ENCODE measurements at places on chromosomes 13 and 19.

DNA sequence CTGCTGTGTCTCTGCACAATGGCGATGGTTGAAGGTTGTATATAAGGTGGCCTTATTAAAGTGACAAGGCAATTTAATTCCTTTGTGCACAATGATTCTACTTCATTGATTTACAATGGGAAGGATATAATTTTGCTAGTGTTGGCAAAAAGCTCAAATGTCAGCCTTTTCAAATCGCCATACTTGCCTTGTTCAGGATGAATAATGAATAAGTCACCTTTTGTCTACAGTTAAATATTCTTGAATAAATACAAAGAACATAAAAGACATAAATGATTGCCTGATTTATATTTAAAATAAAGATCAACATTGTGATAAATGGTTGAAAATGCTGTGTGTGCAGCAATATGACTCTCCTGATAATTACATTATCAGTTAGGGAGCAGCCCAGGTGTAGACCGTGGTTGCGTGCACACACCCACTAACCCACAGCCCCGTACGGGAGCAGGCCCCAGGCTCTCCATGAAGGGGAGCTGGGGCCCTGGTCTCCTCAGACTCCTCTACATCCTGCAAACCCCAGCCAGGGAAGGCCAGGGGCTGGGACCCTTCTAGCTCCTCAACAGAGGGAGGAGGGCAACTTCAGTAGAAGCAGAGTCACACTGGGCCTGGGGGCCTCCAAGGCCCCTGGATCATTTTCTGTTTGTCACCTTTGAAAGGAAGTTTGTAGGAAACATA is 64.9 kb downstream of the TEX29 start:
- no peak for DNase-seq

DNA sequence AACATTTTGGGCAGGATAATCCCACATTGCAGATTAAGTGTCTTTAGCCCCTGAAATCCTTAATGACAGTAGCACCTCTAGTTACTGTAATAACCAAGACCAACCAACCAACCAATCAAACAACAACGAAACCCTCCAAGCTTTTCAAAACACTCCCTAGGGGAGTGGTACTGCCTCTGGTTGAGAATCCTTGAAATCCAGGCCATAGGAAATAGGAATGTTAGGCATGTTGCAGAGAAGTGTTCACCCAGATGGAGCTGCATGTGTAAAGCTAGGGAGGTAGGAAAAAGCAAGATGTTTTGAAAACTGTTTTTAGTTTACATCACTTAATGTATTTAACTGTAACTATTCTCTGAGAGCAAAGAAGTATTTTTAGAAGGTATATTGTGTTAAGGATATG is 4.5 kb downstream of the LACC1 start:
- DNase-seq = no peak

- DNase-seq = no peak
Measured at GRCh38 chr19:42069619-42070351, at the start of gene GRIK5. GRIK5 (minus strand) TSS chr19:42070206; CDS start chr19:42065770, 4,436 bp downstream.

- no peak for DNase-seq
Measured at GRCh38 chr13:59651479-59651878, 512.2 kb downstream of the DIAPH3 start.

DNA sequence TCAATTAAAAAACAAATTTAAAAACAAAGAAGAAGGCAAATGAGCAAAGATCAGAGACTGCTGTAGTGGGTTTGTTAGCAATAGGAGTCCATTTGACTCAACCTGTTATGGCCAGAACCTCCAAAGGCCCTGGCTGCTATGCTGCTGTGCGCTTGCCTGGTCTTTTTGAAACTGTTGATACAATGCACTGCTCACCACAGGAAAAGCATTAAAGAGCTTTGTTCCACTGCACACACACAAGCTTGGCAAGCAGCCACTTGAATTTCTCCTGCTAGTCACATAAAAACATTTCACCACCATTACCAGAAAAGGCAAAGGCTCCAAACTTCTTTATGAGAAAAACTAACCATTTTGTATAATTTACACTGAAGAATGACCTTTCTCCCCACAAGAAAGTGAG is 132.2 kb downstream of the FREM2 start:
- no peak for DNase-seq

DNA sequence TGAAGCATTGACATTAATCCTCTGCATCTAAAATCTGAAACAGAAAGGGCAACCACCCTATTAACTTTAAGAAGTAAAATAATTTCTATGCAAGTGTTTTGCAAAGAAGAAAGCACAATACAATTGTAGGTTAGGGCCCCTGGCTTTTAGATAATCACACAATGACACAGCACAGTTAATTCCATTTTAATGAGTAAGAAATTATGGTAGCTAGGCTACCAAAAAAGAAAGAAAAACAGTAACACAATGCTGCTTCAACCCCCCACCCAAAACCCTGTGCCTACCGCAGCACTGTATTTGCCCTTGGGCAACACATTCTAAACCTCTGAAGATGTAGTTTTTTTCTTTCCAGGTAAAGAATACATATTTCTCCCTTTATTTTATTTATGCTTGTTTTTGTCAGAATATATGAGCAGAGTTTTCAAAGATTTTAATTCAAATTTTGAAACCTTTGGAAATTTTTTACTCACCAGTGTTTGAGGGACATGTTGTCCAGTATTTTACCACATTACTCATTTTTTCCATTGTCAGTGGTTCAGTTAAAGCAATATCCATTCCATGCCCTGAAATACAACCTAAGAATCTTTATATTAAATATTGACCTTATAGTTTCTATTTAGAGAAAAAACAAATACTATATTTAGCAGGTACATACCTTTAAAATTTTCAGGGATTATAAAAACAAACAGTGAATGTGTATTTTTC is 21.1 kb downstream of the SOHLH2 start:
- DNase-seq = no peak

DNA sequence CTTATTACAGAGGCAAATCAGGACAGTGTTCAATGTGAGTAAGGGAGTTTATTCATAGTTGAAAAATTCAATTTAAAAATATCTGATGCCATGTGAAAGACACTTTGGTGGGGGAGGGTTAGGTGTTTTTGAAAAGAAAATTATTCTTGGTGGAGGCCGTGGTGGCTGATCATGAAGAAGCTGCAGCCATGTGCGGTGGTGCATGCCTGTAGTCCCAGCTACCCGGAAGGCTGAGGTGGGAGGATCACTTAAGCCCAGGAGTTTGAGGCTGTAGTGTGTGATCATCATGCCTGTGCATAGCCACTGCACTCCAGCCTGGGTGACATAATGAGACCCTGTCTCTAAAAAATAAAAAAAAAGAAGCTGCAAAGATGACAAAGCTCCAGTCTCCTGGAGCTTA is 28.6 kb downstream of the WDFY2 start:
- DNase-seq = no peak

DNA sequence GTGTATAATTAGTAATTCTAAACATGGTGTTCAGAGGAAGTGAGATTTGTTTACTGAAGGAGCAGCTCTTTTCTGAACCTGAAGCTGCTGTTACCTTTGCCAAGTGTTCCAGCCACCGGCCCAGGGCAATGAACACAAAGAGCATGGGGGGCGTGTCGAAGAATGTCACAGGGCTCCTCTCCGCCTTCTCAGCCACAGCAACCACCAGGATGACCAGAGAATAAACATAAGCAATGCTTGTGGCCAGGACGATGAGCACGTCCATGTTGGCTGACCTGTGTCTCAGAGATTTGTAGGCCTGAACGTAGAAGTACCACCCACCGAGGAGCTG is 53.1 kb downstream of the ATP7B start:
- no peak for DNase-seq

GRCh38 chr13:33256148-33256840 is 29.3 kb downstream of the STARD13 start:
- DNase-seq = no peak

DNA sequence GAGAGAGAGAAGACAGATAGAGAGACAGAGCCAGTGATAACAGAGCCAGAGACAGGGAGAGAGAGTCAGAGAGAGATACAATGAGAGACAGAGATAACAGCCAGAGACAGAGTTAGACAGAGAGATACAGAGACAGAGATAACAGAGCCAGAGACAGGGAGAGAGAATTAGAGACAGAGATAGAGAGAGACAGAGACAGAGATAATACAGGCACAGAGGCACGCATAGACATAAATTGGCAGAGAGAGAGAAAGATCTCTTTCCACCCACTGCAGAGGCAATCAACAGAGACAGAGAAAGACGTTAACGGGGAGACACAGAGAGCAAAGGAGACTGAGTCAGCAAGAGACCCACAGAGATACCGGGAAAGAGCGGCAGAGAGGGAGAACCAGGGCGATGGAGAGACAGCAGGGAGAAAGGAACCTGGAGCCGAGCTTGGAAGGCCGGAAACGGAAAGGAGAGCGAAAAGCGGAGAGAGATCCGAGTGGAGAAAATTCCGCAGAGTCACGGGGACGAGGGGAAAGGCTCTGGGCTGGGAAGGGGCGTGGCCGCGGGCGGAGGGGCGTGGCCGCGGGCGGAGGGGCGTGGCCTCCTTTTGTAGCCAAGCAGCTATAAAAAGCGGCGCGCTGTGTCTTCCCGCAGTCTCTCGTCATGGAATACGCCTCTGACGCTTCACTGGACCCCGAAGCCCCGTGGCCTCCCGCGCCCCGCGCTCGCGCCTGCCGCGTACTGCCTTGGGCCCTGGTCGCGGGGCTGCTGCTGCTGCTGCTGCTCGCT is at the start of gene TNFSF9:
TNFSF9 (plus strand) TSS at position 641 of the 777 bp plus-strand sequence; CDS start at position 652, 11 bp downstream.
- peak; percentile 26 for DNase-seq

GRCh38 chr13:69616396-69616795 is 491.2 kb upstream of the ATXN8OS start:
- DNase-seq = no peak

GRCh38 chr13:45943120-45943519 is 91.6 kb upstream of the SIAH3 start:
- DNase-seq = no peak

- DNase-seq = no peak
Measured at GRCh38 chr13:30307971-30308290, 580 bp upstream of the KATNAL1 start.

DNA sequence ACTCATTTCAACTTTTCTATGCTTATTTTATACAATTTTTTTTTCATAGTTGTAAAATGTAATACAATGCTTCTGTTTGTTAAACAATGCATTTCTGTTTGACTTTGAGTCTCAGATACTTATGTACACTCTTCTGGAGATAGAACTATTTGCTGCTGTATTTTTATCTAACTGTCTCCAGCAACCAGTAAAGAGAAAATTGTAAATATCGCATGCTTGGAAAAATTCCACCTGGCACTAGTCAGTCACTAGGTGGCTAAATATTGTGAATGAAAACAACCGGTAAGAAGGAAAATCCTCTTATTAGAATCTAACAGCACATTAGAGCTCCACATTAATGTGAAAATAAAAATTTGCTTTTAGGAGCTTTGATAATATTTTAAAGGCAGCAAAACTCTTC is 876.5 kb downstream of the PCDH9 start:
- DNase-seq = no peak

DNA sequence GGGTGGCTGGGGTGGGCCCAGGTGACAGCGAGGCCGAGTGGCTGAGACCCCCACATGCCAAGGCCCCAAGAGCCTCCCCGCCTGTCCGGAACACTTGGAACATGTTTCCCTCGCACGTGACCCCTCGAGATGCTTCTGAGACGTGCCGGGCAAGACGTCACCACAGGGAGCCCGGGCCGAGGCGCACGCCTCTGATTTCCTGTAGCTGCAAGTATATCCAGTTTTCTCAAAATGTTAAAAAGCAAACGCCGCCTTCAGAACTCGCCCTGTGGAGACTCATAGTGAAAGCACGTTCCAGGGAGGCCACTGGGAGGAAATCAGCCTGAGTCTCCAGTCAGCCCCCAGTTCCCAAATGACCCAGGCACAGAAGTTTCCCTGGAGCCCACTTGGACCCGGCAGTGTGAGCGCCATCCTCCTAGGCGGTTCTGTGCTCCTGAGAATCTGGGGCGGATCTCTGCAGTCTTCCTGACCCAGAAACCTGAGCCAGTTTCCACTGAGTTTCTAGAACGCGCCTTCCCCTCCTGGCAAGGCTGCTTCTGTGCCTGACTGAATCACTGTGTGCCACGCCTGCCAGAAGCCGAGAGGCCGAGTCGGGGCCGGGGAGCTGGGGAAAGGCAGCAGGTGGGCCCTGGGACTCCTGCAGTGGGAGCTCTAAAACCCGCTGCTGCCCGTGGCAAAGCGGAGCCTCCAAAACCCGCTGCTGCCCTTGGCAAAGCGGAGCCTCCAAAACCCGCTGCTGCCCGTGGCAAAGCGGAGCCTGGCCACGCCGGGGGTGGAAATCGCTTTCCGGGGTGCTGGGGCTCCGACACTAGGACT is 179.3 kb downstream of the KDM4B start:
- no peak for DNase-seq

GRCh38 chr19:17076543-17076991 is 990 bp downstream of the MYO9B start:
- DNase-seq = no peak

DNA sequence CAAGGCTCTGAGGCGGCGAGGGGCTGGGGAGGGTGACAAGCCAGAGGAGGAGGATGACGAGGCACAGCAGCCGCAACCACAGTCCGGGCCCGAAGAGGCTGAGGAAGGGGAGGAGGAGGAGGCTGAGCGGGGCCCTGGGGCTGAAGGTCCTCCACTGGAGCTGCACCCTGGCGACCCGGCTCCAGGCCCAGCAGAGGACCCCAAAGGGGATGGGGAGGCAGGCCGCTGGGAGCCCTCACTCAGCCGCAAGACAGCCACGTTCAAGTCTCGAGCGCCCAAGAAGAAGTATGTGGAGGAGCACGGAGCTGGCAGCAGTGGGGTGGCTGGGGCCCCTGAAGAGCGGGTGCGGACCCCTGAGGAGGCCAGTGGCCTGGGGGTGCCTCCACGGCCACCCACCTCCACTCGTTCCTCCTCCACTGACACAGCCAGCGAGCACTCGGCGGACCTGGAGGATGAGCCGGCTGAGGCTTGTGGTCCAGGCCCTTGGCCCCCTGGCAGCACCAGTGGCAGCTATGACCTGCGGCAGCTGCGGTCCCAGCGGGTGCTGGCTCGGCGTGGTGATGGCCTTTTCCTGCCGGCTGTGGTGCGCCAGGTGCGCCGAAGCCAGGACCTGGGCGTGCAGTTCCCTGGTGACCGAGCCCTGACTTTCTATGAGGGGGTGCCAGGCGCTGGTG is 2.9 kb downstream of the CIC start:
- no peak for DNase-seq

GRCh38 chr19:39531834-39532232 is 819 bp downstream of the EID2B start:
- no peak for DNase-seq

DNA sequence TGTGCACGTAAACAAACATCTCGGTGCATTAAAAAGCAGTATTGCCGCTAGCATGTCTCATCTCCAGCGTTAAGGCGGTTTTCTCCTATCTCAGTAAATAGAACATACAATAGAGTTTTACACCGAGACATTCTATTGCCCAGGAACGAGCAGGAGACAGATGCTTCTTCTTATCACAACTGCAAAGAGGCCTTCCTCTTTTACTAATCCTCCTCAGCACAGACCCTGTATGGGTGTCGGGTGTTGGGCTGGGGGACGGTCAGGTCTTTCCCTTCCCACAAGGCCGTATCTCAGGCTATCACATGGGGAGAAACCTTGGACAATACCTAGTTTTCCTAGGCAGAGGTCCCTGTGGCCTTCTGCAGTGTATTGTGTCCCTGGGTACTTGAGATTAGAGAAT is 21.2 kb downstream of the ZNF233 start:
- DNase-seq = no peak
